ENCODE measurements at places on chromosomes 1 and 21.
A peak's percentile ranks its signal among the peaks of the same experiment; 100 is the strongest.

- no peak for DNase-seq
Observed at GRCh38 chr1:176494436-176494835, 31.5 kb downstream of the PAPPA2 start.

DNA sequence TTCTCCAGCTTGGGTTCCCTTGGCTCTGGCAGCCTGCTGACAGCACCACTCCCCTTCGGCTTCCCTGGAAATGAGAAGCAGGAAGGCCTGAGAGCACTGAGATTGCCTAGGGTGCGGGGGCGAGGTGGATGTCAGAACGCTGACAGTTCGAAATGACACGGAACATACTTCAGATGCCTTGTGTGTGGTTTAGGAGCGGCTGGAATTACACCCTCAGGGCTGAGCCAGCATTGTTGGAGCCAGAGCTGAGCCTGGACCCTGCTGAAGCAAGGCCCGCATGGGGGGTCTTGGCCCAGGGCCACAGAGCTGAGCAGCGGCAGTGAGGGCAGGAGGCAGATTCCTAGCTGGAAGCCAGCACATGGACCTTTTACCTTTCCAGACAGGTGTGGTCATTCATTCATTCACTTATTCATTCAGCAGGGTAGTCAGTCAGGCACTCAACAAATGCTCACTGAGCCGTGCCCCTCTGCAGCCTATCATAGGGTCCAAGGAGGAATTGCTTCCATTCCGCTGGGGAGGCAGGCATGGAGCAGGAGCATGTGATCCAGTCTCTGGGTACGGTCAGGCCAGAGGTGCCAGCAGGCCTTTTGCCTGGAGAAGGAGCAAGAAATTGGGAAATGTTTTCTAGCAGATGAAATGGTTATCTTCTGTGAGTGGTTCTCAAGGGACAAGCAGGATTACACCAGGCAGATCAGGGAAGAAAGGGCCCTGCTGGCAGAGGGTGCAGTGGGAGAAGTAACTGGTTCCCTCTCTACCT, 6.6 kb upstream of the FOXE3 start:
- DNase-seq: no peak

DNA sequence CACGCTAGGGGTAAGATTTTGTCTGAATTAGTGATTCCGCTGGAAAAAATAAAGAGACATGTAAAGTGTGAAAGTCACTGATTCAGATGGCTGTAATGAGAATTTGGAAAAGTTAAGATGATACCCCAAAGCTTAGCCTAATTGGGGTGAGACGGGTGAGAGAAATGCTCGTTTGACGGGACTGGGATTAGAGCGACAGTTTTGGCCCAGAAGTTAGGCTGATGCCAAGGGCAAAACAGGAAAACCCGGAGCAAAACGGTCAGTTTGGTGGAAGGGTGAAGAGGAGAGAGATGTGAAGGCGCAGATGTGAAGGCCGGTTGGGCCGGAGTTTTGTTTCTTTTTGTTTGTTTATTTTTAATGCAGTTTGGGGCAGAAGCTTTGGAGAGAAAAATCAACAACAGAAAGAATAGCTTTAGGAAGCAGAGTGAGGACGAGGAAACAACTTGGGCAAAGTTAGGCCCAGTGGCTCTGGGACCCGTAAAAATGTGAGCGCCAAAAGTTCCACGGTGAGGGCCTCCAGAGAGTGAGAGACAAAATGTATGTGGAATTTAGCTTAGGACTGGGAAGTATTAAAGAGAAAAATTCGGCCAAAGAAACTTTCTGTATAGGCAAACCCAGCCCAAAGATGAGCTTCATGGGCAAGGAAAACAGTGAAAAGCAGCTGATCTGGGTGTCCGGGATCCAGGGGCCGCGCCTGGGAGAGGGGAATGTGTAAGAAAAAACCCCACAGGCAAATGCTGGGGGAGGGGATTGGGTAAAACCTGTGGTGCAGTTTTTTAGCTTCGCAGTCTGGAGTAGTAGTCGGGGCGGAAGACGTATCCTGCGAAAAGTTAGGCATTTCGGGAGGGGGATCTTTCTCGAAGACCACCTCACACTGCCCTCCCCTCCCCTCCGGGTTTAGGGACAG, 1.2 kb downstream of the DMRTA2 start:
- no peak for DNase-seq

DNA sequence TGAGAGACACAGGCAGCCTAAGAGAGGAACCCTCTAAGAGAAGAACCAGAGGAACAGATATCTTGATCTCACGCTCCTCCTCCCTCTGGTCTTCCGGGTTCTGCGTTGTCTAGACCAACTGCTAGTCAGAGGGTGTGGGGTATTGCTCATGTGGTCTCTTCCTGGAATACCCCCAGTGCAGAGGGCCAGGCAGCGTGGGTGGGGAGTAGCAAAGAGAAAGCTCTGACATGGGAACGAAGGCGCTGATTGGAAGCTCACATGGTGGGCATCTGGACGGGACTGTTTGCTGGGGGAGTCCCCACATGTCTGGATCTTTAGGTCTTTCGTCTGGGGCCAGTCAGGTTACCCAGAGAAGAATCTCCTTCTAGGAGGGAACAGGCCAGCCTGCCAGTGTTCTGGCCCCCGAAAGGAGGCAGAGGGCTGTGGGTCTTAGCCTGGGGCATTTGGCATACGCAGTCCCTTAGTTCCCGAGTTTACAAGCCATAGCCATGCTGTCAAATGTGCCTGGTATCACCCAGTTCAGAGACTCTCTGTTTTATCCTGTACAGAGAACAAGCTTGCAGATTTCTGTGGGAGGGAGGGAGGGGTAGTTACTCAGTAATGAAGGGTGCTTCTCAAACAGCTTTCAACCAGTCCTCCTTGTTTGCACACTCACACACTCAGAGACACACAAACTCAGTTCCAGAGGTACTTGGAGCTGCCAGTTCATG, 18.3 kb upstream of the IL6R start:
- no peak for DNase-seq

GRCh38 chr1:219813294-219813693, 115.1 kb downstream of the SLC30A10 start:
- DNase-seq: no peak

GRCh38 chr21:46117586-46118315, 19.8 kb downstream of the COL6A2 start:
- no peak for DNase-seq

DNA sequence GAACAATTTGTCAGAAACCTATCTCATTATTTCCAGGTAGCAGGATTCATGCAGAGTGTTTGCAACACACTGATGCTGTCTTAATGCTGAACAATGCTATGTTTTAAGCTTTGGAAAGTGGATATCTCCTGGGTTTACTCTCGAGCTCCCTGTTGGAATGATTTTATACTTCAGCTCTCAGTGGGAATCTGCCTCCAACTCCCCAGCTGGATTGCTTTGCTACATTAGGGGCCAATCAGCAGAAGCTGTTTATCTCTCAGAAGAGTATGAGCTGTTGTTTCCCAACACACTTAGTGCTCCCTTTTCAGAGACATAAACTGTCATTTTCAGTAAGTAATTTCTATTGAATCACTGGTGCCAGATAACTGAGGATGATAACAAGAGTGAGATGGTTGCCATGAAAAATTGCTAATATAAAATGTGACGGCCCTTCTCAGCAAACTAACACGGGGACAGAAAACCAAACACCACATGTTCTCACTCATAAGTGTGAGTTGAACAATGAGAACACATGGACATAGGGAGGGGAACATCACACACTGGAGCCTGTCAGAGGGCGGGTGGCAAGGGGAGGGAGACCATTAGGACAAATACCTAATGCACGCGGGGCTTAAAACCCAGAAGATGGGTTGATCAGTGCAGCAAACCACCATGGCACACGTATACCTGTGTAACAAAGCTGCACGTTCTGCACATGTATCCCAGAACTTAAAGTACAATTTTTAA, 265.9 kb upstream of the RUNX1 start:
- DNase-seq: no peak

DNA sequence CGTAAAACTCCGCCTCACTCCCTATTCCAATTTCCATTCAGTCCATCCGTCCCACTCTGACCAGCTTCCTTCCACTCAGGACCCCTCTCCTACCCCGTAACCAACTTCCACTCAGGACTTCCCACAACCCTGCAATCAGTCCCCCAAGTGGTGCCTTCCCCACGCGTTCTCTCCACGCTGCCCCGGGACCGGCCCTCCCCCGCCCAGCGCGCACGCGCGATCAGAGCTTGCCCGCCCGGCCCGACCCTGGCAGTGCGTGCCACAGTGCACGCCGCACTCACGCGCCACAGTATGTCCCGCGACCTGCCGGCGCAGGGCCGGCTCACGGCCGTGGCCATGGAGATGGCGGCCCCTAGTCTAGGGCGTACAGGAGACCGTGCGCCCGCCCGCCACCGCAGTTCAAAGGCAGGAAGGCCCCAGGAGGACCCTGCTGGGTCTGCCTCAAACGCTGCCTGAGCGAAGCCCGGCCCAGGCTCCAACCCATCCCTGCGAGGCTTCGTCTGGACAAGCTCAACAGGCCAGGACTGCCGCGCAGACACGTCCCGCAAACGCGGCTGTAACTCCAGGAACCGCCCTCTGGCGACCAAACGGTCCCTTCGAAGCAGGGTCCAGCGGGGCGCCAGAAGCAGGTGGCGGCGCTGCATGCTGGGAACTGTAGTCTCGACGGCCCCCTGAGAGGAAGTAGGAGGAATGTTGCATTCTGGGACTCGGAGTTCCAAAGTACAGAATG, at the start of gene NDC1:
TSS of gene NDC1 (minus strand) at position 373 of the 730 bp plus-strand sequence. CDS start at position 338, 35 bp downstream.
- peak; percentile 95 for DNase-seq

- DNase-seq: no peak
Observed at GRCh38 chr1:243964915-243965314, 86.2 kb upstream of the ZBTB18 start.

DNA sequence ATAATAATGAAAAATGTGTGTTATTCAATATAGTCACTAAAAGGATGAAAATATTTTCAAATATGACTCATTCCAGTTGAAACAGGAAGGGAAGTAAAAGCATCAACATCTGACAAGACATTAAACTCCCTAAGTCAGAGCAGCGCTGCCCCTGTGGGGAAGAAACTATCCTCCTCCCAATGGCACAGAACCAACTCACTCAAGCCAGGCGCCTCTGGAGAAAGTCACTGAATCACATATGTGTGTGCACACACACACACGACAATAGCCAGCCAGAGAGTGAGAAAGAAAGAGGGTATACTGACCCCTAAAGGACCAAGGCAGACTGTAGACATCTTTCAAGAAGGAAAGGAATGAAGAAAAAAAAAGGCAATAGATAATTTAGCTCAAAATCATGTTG, 126.9 kb downstream of the SETD4 start:
- DNase-seq: no peak

DNA sequence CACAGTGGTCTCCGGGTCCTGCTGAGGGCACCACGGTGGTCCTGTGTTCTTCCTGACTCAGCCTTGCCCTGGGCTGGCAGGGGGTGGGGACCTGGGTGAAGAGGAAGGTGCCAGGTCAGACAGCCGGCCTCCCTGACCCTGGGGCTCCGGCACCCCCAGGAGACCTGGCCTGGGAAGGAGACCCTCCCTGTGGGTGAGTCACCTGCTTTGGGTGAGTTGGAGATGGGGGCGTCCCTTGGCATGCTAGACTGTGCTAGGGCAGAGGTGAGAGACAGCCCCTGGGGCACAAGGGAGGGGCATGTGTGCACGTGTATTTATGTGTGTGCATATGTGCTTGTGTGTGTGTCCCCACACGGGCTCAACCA, 23.4 kb downstream of the SPSB1 start:
- no peak for DNase-seq

DNA sequence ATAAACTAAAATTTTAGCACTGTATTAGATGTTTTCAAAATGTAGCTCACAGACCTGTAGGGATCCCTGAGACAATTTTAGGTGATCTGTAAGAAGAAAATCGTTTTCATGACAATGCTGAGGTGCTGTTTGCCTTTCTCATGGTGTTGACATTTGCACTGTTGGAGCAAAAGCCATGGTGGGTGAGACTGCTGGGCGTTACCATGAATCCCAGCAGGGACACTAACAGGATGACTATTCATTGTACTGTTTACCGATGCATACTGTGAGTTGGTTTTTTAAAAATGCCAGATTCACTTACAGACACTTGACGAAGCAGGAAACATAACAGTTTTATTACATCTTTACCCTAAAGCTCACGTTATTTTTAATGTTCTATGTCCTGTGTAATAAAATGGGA, 468.5 kb downstream of the PCP4 start:
- no peak for DNase-seq

- DNase-seq: no peak
Observed at GRCh38 chr1:100455478-100456072, 82.4 kb upstream of the GPR88 start.

GRCh38 chr1:17027403-17027802, 15.7 kb upstream of the ATP13A2 start:
- DNase-seq: no peak

- DNase-seq: no peak
Observed at GRCh38 chr21:14617871-14618270, 71.8 kb upstream of the SAMSN1 start.

DNA sequence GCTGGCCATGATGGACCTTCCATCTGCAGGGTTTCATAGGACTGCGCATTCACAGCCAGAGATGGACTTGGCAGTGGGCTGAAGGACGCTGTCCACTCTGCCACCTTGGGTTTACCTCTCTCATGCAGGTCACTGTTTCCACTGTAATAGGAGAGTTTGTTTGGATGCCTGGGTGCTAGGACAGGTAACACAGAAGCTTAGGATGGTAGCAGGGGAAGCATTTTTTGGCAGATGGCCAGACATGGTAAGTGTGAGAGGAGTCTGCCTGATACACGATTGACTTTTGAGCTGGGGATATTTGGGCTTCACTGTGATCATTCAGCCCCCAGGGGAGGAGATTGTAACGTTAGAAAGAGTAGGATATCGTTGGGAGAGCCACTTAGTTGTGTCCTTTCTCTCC, 11.8 kb downstream of the PSEN2 start:
- no peak for DNase-seq

DNA sequence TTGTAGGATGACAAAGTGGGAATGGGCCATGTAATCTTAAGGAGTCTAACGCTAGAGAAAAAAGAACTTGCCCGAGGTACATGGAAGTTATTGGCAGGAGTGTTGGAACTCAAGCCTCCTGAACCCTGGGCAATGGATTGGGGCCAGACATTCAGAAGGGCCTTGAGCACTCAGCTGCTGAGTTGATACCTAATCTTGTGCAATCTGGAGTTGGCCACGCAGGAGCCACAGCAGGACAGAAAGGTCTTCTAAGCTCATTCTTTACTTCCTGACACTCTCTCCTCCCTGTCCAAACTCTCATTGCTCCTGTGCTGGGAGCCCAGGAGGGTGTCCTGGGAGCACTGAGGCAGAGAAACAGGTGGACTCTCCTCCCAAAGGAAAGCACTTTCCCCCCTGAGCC, 25.1 kb upstream of the CSF1 start:
- no peak for DNase-seq

- DNase-seq: no peak
Observed at GRCh38 chr1:179142889-179143299, 61.0 kb downstream of the TOR3A start.

DNA sequence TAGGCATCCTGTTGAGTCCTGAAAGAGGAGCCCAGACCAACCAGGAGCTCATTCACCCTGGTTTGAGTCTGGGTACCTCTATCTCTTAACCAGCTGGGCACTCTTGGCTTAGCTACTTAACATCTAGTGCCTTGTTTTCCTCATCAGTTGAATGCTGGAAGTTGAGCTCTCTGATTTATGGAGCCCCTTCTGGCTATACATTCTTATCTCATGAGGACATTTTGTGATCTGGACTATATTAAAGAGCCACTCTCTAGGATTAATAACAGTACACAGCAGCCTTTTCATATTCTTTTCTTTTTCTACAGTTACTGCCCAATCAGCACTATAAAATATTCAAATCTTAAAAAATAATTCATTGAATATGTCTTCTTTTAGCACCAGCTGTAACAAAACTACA, 296.9 kb upstream of the RUNX1 start:
- no peak for DNase-seq
